Panc1 (cell line): ENCODE measurements at places on chromosomes 2 and 18.

GRCh38 chr2:56676966-56677365 is 493.2 kb downstream of the CCDC85A start:
- no peak for DNase-seq

GRCh38 chr18:32310774-32311173 is 120.9 kb downstream of the MEP1B start:
- DNase-seq, result no peak

DNA sequence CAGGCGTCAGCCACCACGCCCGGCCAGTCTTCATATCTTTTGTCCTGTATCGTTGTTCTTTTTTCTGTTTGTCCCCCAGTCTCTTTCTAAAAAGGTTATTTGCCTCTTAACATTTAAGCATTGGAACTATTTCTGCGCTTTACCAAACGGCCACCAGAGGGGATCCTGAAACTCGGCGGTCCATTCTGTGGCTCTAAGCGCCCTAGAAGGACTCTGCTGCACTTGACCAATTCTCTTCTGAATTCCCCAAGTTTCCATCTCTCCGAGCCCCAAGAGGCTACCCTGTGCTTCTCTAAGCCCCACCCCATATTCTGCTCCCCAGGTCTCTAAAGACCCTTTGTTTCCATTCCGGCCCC is 33.1 kb upstream of the REG3G start:
- no peak for DNase-seq

- DNase-seq, result no peak
These were observed 10.0 kb downstream of the TTL start for GRCh38 chr2:112491946-112492345.

- no peak for DNase-seq
These were observed 117.7 kb downstream of the ZEB2 start for GRCh38 chr2:144402251-144402650.

DNA sequence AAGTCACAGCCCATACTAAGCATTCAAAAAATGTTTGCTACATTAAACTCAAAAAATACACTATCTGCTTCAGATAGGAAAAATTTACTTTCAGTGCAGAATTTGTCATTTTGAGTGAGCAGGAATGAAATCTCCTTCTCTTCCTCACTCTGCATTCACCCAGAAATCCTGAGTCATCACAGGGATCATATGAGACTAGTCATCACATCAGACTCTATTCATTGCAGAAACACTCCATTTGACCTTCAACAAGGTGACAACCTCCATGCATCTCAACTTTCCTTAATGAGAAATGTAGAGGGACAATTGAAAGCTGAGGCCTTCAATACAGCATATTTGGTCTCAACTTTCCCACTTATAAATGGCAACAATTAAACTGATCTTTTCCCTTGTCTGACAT is 130.4 kb upstream of the CYP26B1 start:
- no peak for DNase-seq

DNA sequence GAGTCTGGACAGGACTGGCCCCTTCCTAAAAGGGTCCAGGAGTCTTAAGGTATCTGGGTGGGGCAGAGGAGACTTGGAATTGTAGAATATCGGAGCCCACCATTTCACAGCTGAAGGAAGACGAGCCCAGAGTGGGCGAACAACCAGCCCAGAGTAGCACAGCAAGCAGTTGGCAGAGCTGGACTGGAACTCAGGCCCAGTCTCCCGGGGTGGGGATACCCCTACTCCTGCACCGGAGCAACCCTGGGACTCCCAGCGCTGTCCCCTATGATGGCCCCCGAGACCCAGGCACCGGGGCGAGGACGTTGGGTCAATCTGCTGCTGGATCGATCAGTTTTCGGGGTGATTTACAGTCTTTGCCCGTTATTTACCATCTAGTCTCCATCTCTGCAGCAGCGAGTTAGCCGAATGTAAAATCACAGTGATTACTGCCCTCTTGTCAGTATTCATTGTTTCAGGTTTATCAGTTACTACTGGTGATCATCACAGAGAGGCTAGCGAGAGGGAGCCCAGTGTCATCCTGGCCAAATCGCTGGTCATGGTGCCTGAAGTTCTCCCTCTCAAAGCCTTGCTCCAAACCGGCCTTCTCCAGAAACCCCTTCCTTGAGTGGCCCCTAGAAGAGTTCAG is 75.3 kb downstream of the SMAD7 start:
- no peak for DNase-seq

DNA sequence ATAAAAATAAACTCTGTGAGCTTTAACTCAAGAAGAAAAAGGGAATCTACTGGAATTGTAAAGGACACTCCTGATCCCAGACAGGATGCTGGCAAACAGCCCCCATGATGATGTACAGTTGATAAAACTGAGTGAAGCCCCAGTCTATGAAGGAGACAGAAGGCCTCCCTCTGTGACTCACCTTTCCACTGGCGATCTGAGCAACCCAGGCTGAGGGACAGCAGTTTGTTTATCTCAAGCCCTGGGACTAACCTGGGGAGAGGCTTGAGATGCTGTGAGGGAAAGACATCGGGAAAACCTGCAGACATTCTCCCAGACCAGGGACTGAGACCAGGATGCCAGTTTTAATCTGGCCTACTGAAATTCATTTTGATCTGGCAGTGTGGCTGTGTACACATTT is 104.5 kb upstream of the CDH2 start:
- DNase-seq, result no peak

DNA sequence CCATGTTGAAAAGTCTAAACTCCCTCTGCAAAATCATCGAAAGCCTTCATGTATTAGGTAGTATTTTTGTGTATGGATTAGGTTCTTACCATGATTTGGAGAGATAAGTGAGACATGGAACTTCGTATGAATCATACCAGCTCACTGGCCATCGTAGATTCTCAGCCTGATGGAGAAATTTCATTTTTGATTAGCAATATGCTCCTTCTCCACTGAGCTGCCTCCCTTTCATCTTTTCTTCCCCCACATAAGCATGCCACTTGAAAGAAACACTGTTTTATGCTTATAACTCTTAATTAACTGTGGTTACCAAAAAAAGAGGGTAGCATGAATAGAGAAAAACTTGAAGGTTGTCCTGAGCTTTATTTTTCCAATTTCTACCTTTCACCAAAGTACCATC is 111.9 kb downstream of the NCK2 start:
- no peak for DNase-seq

DNA sequence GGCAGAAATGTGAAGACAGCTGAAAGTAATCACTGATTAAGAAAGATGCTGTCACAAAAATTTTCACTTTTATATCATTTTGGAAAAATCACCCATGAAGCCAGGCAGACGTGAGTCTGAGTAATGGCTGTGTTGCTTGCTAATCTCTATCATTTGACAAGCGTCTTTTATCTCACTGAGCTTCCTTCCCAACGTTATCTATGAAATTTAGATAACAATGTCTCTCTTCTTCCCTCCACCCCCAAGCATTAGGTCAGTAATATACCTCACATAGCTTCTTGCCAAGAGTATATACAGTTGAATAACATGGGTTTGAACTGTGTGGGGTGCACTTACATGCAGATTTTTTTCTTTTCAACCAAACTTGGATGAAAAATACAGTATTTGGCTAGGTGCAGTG is 388.6 kb upstream of the NRXN1 start:
- DNase-seq, result no peak

DNA sequence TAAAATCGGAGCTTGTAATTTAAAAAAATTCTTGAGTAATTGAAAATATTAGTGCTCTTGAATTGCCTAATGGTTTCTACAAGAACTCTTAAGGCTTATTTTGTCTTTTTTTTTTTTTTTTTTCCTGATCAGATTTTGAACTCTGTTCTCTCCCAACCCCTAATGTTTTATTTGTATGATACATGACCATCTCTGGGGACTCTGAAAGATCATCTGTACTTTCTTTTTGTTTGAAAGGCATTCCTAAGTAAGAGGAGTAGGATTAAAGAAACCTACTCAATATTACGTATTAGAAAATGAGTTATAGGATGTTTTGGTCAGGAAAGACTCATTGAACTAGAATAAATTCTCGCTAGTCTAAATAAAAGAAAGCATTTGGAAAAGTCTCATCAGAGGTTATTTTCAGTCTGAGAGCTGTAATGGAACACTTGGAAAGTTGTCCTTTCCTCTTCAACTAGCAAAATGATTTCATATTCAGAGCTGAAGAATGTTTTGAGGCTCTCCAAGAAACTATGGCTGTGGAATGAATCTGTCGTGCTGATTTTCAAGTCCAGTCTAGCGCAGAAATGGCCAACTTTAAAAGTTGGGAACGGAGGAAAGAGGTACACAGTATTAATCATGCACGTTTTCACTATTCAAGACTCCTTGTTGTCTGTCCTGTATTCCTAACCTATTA is 182.7 kb downstream of the PRPF40A start:
- DNase-seq, result no peak

DNA sequence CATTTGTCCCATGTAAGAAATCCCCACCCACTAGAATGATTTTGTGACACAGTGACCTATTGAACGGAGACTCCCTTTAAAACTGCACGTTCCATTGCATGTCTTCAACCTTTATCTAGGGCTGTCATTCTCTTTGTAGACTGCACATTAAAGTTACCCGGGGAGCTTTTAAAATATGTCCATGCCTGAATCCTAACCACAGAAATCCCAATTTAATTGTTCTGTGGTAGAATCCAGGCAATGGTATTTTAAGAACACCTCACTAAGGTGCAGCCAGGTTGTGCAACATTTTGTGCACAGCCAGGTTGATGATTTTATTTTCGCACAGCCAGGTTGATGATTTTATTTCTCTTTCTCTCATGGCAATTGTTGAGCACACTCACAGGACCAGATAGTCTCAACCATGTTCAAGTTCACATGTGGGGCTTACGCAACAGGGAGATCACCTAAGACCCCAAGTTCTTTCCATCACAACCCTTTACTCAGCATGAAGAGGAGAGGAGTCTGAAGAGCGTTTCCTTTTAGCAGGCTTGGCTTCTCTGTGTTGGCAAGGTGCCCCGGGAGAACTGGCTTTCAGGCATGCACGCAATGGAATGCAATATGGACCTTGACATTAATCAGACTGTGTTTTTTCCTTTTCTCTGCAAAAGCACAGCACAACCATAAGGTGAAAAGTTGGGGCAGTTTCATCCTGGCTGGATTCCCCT is 467.3 kb upstream of the ETAA1 start:
- DNase-seq, result no peak
